MM.1S (cell line): ENCODE measurements at places on chromosomes 2 and 18.
A peak's percentile ranks its signal among the peaks of the same experiment; 100 is the strongest.

GRCh38 chr2:23756593-23757292, 170.2 kb downstream of the ATAD2B start:
- no peak for DNase-seq

DNA sequence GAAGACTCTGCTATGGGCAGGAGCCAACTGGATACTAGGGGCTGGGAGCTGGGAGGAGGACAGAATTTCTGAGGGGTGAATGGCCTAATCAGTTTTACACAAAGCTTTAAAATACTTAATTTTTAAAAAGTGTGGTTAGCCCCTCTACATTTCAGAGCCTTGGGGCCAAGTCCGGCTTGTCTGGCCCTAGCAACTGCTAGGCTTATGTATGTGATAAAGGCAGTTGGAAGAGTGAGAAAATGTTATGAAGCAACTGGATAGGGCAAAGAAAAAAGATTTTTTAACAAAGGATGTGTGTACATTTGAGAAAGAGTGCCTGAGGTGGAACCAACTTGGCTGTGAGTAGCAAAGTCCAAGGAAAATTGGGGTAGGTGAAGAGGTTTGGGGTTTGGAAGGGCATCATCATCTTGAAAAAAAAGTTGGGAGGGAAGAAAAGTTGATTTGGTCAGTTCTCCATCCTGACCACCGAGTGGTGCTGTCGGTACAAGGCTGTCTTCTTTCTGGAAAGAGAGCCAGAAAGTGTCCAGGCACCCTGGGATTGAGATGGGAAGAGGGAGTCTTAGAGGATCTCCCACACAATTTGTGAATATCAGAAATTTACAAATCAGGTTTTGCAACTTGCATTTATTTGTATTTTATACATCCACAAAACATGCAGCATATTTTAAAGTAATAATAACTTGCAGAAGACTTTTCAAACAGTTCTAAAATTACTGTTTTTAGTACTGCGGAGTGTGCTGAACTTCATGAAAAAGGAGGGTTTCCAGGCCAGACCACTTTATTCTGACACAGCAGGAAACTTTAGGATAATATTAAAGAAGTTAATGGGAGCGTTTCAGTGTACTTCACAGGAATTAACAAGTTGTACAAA, 10.5 kb upstream of the CDK15 start:
- peak; percentile 33 for DNase-seq

GRCh38 chr2:232008907-232009638, 47.6 kb downstream of the DIS3L2 start:
- DNase-seq, result no peak

DNA sequence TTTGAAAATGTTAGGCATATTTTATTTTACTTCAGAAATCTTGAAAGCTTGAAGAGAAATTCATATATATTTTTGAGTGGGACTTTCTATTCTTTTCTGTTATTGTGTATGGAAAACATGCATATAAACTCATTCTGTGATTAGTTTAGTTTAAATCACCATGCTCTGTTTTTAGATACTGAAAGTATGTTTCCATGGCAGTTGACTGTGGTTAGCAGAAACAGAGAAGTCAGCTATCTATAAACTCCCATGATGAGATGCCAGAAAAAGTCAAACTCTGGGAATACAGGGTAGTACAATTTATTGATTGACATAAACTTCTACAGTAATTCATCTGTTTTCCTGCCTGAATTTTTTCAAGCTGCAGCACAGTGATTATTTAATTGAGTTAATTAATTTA, 905.3 kb upstream of the VRK2 start:
- DNase-seq, result peak; percentile 23

GRCh38 chr18:42067518-42067917, 112.5 kb downstream of the PIK3C3 start:
- no peak for DNase-seq

DNA sequence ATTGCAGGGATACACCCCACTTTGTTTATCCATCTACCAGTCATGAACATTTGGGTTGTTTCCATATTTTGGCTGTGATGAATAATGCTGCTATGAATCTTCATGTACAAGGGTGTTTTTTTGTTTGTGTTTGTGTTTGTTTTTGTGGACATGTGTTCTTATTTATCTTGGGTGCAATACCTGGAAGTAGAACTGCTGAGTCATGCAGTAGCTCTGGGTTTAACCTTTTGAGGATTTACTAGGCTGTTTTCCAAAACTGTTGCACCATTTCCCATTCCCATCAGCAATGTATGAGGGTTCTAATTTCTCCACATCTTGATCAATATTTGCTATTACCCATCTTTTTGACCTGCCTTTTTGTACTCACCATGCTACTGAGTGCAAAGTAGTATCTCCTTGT, 140.0 kb upstream of the CYP1B1 start:
- DNase-seq, result no peak

DNA sequence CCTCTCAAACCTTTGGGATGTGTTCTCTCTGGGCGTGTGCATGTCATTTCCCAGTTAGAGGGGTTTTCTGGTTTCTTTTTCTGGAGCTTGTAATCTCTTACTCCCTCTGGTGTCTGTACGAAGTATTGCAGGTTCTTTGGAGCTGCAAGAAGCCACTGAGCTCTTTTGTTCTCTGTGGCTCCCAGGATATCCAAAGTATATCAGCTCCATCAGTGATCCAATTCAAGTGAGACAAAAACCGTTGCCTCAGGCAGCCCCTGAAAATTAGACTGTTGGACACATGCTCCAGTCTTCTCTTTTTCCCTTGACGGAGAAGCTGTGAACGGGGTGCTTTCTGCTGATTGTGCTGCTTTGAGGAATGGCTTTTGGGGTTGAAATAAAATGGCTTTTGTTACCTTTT, 59.0 kb upstream of the LDLRAD4 start:
- DNase-seq, result peak; percentile 75

DNA sequence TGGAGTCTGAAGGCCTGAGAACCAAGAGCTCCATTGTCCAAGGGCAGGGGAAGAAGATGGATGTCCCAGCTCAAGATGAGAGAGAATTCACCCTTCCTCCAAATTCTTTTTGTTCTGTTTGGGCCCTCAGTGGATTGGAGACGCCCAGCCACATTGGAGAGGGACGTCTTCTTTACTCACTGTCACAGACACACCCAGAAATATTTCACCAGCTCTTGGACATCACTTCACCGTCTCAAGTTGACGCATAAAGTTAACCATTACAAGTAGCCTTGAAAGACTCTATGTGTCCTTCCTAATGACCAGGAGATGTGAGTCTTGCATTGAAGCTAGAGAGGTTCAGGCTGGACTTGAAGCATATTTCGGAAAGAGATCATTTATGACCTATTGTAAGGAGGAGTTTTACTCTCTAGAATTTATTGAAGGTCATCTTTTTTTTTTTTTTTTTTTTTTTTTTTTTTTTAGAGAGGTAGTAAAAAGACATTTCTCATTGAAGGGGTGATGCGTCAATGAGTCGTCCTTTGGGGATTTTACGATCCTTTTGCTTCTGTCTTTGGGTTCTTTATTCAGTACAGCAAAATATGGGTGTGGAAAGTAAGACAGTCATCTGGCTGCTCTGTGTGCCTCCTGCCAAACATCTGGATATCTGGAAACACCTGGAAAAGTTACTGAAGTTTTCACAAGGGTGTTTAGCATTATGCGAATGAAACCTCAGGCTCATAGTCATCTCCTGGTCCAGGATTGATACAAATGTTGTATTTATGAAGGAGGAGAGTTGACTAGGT, 118.1 kb downstream of the PRPF40A start:
- DNase-seq, result no peak

GRCh38 chr2:45743531-45744396, 92.3 kb downstream of the PRKCE start:
- no peak for DNase-seq

DNA sequence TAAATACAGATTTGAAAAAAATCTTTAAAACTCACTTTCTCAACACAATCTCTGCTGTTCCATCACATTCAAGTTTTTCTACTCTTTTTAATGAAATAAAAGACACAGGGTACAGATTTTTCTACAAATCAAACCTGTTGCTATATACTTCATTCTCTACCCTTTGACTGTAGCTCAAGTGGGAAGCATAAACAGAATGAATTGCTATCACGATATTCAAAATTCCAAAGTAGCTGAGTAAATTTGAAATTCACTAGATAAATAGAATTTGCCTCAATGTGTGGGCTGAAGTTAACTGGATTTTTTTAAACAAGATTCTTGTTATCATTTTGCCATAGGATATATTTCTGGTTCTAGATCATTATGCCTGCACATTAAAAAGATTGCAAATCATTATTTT, 185.9 kb downstream of the ZNF521 start:
- no peak for DNase-seq

GRCh38 chr2:233832869-233833311, 21.4 kb downstream of the HJURP start:
- no peak for DNase-seq

DNA sequence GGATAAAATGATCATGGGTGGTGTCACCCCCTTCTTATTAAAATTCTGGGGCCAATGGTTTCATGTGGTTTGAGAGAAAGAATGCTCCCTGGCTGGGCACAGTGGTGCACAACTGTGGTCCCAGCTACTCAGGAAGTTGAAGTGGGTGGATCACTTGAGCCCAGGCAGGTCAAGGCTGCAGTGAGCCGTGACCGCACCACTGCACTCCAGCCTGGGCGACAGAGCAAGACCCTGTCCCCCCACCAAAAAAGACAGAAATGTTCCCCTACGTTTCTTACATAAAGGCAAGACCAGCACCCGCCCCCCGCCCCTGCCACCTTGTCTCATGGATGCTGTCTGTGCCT, 53.0 kb upstream of the ID2 start:
- DNase-seq, result no peak

- DNase-seq, result no peak
Observed at GRCh38 chr2:172380436-172381274, 46.7 kb upstream of the ITGA6 start.

GRCh38 chr2:149075105-149075504, 36.6 kb downstream of the LYPD6B start:
- DNase-seq, result no peak

DNA sequence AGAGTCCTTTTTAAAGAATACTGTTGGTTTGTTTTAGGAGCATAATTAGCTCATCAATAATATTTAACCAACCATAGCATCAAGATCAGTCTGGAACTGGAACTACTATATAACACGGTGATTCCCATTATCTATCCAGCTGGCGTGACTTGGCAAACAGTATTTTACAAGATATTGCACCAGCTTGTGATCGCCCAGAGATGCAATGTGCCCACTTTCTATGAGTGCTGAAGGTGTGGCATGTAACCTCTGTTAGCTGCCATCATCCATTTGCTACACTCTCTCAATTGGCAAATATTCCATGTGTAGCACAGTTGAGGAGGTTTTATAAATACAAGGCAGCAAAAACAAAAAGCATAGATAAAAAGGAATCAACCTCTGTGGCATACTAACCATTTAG, 64.9 kb downstream of the FIGN start:
- no peak for DNase-seq

- no peak for DNase-seq
Observed at GRCh38 chr2:12363138-12363537, 353.6 kb upstream of the TRIB2 start.

DNA sequence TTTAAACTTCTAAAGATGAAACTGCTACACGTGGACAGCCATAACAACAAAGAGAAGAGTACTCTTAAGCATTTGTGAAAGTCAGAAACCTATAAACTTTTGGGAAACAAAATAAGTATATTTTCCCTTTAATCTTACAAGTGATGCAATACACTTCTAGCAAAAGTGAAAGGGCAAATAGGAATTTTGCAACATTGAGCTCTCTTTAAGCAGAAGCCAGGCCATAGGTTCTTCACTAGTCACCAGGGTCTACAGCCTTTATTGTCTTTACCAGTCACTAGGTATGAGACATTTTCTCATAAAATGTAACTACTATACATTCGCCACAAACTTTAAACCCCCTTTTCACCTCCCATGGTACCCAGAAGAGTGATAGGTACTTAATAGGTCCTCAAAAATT, 37.5 kb downstream of the SCN1A start:
- no peak for DNase-seq

DNA sequence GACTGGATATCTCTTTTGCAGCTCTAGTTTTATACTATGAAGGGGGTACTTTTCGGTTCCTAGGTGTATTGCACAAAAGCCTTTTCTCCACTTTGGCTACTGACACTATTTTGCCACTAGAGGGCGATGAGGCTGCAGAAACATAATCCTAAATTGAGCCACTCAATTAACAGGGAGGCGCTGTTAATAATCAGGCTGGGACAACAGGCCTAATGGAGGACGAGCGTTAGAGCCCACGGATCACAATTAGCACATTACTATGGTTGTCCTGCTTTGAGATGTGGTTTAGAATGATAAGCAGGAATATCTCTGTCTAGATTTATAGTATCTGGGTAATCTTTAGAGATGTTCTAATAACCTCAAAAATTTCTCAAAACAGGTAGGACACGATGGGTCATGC, 62.2 kb upstream of the PMAIP1 start:
- peak; percentile 65 for DNase-seq

GRCh38 chr2:169080250-169081069, 11.1 kb downstream of the DHRS9 start:
- peak; percentile 44 for DNase-seq

GRCh38 chr2:172198908-172199307, 96.2 kb upstream of the DLX2 start:
- no peak for DNase-seq

GRCh38 chr2:82257796-82258555, 1953.4 kb upstream of the LRRTM1 start:
- DNase-seq, result no peak

- no peak for DNase-seq
Observed at GRCh38 chr2:85178154-85178553, 45.0 kb downstream of the TCF7L1 start.

DNA sequence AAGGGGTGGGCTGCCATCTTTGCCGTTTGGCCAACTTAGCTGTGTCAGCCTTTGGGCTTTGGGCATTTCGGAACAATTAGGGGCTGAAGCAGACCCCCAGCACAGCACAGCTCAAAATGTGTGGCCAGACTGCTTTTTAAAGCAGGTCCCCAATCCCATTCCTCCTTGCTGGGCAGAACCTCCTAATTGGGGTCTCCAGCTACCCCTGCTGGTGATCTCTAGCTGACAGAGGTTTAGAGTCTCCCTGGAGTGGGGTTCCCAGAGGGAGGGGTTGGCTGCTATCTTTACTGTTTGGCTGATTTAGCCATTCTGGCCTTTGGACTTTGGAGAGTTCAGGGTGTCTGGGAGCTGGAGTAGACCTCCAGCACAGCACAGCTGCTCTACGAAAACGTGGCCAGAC, 71.5 kb upstream of the LHCGR start:
- no peak for DNase-seq

- no peak for DNase-seq
Observed at GRCh38 chr2:830419-831224, 120.0 kb upstream of the SNTG2 start.

- no peak for DNase-seq
Observed at GRCh38 chr2:94996305-94997100, 29.0 kb upstream of the MAL start.

GRCh38 chr2:64852771-64853241, 136.4 kb upstream of the SLC1A4 start:
- no peak for DNase-seq
